ENCODE measurements at places on chromosomes 16 and 17.
A peak's percentile ranks its signal among the peaks of the same experiment; 100 is the strongest.

DNA sequence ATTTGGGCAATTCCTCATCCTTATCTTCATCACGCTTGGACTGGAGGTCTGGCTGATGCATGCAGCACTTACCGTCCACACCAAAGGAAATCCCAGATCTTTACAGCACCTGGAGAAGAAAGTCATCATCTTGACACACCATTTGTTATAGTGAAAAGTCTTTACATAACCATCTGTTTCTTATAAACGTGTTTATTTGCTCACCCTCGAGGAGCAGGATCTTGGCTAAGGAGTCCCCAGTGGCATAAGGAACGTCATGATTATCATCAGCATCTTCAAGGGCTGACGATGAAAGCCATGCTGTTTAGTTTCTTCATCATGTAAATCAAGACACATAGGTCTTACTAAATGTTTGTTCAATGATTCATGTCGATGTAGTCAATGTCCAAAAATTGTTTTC is 248.8 kb upstream of the ELAC2 start:
- H3K4me3 ChIP-seq, result no peak overlapping the region
- H3K27ac ChIP-seq, result no peak overlapping the region
- peaks cover 69% of the 10 kb centered on the region for H3K27me3 ChIP-seq
- H3K36me3 ChIP-seq, result no peaks in the 10 kb centered on the region
- no peak for DNase-seq

GRCh38 chr17:72422505-72423285 is 301.9 kb downstream of the SOX9 start:
- H3K27me3 ChIP-seq, result no peaks in the 10 kb centered on the region
- peak overlapping the region; percentile 63 for H3K27ac ChIP-seq
- peaks cover 74% of the 10 kb centered on the region for H3K36me3 ChIP-seq

DNA sequence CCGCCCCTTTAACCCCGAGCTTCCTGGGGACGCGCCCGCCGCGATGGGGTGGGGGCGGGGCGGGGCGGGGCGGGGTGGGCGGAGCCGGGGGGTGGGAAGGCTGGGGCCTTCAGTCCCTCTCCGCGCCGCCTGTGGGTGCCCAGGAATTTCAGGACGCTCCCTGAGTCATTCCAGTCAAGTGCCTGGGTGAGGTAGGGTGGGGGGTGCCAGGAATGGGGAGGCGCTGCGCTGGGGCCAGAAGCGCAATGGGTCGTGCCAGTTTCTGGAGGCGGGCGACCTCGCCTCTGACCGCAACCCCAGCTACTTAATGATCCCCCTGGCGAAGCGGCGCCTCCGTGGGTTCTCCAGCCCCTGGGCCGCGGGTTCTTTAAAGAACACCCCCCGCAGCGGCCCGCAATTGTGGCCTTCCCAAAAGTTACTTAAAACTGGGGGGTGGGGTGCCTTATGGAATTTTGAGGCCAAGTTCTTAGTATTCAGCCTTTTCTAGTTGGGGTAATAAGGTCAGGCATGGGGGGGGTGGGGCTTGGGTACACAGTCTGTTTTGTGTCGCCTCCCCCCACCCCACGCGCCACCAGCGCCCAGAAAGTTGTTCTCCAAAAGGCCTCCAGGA is 826 bp upstream of the GSE1 start:
- H3K27me3 ChIP-seq, result no peaks in the 10 kb centered on the region
- peaks cover 16% of the 10 kb centered on the region for H3K4me1 ChIP-seq
- H3K4me3 ChIP-seq, result peak overlapping the region; percentile 76
- H3K36me3 ChIP-seq, result no peaks in the 10 kb centered on the region
- H3K27ac ChIP-seq, result peak overlapping the region; percentile 69

GRCh38 chr17:9037736-9038135 is 16.4 kb downstream of the NTN1 start:
- H3K4me1 ChIP-seq, result no peaks in the 10 kb centered on the region
- no peak for DNase-seq
- H3K36me3 ChIP-seq, result peaks cover 10% of the 10 kb centered on the region
- no peak overlapping the region for H3K27ac ChIP-seq

- H3K4me3 ChIP-seq, result no peak overlapping the region
- peaks cover 55% of the 10 kb centered on the region for H3K4me1 ChIP-seq
- H3K27me3 ChIP-seq, result no peaks in the 10 kb centered on the region
- H3K27ac ChIP-seq, result peak overlapping the region; percentile 73
- DNase-seq, result no peak
Measured at GRCh38 chr17:45298546-45299285, 18.1 kb downstream of the MAP3K14 start.

DNA sequence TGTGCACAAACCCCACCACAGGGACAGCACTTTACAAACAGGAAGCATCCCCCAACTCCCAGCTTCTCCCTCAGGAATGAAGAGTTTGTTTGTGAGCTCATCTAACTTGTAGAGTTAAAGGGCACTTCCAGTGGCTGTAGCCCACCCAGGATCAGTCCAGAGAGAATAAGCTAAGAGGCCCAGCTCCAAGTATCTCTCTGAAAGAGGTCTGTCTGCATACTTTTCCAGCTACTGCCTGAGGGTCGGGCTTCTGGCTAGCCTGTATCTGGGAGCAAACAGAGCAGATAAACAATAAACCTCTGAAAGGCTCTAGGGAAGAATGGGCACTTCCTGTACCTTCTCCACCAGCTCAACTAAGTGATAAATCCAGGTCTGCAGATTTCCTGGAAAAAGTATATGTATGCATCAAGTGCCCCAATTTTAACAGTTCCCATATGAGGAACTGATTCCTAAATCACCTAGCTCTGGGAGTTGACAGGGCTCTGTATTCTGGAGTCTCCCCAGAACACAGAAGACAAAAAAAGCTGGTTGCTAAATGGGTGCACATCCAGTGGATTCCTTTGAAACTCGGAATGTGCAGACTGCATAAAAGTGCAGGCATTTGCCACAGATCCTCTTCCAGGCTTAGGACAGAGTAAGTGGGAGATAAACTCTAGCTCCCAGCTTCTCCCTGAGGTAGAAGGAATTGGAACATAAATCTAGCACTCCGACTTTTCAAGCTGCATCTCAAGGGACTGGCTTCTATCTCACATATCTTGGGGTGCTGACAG is 37.1 kb upstream of the MYLK3 start:
- no peak for DNase-seq
- no peaks in the 10 kb centered on the region for H3K27me3 ChIP-seq
- H3K36me3 ChIP-seq, result peaks cover 6% of the 10 kb centered on the region
- H3K4me1 ChIP-seq, result no peaks in the 10 kb centered on the region
- H3K27ac ChIP-seq, result no peak overlapping the region

DNA sequence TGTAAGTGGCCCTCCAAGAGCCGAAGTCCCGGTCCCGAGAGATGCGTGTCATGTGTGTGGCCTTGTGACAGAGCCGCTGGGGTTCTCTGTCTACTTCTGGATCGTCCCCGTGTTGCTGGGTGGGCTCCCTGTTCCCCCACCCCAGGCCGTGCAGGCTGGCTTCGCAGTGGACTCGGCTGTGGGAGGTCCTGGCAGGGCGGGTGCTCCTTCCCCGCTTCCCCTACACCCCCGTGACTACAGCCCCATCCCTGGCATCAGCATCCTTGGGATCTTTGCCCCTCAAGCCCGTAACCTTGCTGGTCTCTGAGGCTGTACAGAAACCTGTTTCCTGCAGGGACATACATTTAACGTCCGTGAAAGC is 136.3 kb downstream of the BANP start:
- no peak overlapping the region for H3K27ac ChIP-seq
- H3K4me3 ChIP-seq, result no peak overlapping the region
- no peak for DNase-seq
- H3K27me3 ChIP-seq, result no peaks in the 10 kb centered on the region
- no peaks in the 10 kb centered on the region for H3K4me1 ChIP-seq

DNA sequence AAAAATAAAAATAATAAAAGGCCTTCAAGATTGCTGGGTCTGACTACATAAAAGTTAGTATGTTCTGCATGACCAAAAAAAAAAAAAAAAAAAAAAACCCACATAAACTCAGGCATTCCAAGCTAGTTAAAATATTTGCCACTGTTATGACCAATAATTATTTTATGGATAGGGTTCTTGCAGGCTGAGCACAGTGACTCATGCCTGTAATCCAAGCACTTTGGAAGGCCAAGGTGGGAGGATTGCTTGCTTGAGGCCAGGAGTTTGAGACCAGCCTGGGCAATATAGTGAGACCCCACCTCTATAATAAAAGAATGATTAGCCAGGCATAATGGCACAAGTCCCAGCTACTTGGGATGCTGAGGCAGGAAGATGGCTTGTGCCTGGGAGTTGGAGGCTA is 8.1 kb downstream of the SCNN1B start:
- no peak for DNase-seq
- peaks cover 10% of the 10 kb centered on the region for H3K4me1 ChIP-seq
- no peaks in the 10 kb centered on the region for H3K36me3 ChIP-seq

- H3K27ac ChIP-seq, result no peak overlapping the region
- H3K4me3 ChIP-seq, result no peak overlapping the region
- no peaks in the 10 kb centered on the region for H3K27me3 ChIP-seq
- DNase-seq, result no peak
- no peaks in the 10 kb centered on the region for H3K4me1 ChIP-seq
- H3K36me3 ChIP-seq, result peaks cover 5% of the 10 kb centered on the region
Measured at GRCh38 chr16:8167436-8167835, 422.9 kb downstream of the TMEM114 start.

- no peak overlapping the region for H3K27ac ChIP-seq
- DNase-seq, result peak; percentile 60
- H3K36me3 ChIP-seq, result no peaks in the 10 kb centered on the region
- peaks cover 5% of the 10 kb centered on the region for H3K4me1 ChIP-seq
Measured at GRCh38 chr17:8997994-8998628, 23.2 kb upstream of the NTN1 start.

DNA sequence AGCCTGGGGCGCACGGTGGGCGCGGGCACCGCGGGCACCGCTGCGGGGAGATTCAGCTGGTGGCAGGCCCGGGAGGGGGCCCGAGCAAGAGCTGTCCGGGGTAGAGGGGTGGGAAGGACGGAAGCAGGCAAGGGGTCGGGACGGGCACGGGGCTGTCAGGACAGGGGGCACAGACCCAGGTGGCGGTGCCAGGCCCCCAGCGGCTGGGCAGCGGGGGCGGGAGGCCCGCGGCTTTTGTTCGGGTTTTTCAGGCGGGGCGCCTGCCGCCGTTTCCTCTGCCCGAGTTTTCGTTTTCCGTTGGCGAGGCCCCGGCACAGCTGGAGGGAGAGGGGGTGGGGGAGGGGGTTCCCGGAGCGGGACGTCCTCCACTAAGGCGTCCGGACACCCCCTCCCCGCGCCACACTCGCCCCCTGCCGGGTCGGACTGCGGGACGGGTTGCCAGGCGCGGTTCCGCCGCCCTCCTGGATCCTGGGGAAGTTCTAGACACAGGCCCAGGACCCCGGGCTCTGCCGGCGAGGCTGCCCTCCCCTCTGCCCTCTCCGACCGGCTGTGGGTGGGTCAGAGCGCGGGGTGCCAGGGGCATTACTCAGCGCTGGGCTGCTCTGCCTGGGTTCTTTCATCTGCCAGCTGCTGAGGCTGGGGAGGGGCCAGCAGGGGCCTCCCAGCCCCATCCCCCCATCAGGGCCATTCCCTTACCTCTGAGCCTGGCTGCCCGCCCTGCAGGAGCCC is 543 bp downstream of the ARHGAP23 start:
- no peaks in the 10 kb centered on the region for H3K27me3 ChIP-seq
- peaks cover 15% of the 10 kb centered on the region for H3K4me1 ChIP-seq
- H3K4me3 ChIP-seq, result peak overlapping the region; percentile 59
- H3K36me3 ChIP-seq, result no peaks in the 10 kb centered on the region
- peak; percentile 42 for DNase-seq

- no peaks in the 10 kb centered on the region for H3K4me1 ChIP-seq
- H3K27me3 ChIP-seq, result no peaks in the 10 kb centered on the region
- H3K4me3 ChIP-seq, result no peak overlapping the region
- DNase-seq, result no peak
- no peak overlapping the region for H3K27ac ChIP-seq
Measured at GRCh38 chr16:69931631-69932030, 19.5 kb upstream of the CLEC18A start.

- DNase-seq, result no peak
- H3K4me1 ChIP-seq, result no peaks in the 10 kb centered on the region
- H3K27ac ChIP-seq, result no peak overlapping the region
- peaks cover 52% of the 10 kb centered on the region for H3K36me3 ChIP-seq
- H3K27me3 ChIP-seq, result no peaks in the 10 kb centered on the region
Measured at GRCh38 chr17:67082107-67082506, 37.8 kb downstream of the CACNG1 start.

DNA sequence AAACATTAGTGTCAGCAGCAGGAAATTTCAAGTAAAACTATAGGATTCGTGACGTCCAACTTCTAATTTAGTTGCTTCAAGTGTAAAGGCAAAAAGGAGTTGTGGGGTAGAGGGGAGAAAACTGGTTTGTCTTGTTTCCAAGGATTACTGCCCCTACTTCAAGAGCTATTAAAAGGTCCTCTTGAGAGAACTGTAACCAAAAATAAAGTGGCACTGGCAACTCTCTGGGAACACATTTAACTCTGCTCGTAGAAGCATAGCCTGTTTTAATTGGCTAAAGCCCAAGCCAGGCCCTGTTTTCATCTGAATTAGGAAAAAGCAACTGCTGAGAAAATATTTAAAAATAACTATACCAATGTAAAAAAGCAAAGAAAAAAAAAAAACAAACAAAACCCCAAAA is 51.8 kb upstream of the AKAP1 start:
- peaks cover 12% of the 10 kb centered on the region for H3K4me1 ChIP-seq
- no peak overlapping the region for H3K27ac ChIP-seq
- DNase-seq, result no peak
- H3K27me3 ChIP-seq, result peaks cover 25% of the 10 kb centered on the region
- H3K36me3 ChIP-seq, result peaks cover 6% of the 10 kb centered on the region
- H3K4me3 ChIP-seq, result no peak overlapping the region

DNA sequence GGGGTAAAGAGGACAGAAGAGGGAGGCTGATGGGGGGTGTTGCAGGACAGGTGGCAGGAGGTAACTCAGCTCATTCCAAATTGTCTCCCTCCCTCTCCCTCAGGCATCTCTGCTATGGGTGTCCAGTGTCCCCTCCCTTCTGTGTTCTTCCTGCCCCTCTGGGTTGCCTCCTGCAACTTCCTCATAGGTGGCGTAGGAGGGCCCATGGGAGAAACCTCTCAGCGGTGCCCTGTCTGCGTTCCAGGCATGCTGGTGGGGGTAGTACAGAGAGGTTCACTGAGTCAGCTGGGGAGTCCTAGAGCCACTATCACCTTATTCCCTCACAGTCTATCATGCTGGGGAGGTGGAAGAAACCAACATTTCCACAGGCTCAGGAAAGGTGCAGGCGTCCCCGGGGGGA is 14.7 kb upstream of the ODF4 start:
- H3K27me3 ChIP-seq, result peaks cover 42% of the 10 kb centered on the region
- H3K27ac ChIP-seq, result no peak overlapping the region
- no peaks in the 10 kb centered on the region for H3K4me1 ChIP-seq
- DNase-seq, result no peak
- no peaks in the 10 kb centered on the region for H3K36me3 ChIP-seq
- no peak overlapping the region for H3K4me3 ChIP-seq

All from MCF 10A (cell line).